ENCODE measurements at places on chromosomes 13 and 19.
A peak's percentile ranks its signal among the peaks of the same experiment; 100 is the strongest.

DNA sequence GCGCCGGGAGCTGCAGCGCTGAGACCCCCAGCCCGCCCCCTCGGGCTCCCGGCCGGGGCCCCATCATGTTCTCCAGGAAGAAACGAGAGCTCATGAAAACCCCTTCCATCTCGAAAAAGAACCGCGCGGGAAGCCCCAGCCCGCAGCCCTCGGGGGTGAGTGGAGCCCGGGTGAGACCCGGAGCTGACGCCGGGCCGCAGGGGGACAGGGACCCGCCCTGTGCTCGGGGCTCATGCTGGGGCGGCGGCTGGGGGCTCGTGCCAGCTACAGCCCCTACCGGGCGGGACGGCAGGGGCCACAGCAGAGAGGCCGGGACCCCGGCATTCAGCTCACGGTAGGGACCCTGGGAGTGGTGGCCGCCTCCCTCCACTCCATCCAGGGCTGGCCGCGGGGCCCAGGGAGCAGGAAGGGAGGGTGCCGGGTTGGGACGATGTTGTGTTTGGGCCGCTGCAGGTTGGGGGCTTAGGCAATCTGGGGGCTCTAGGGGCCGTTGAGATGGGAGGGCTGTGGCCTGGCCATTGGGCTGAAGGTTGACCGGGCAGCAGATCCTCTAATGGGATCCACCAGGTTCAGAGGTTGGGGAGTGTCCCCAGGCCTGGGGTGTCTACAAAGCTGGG lies 482 bp downstream of the ARHGAP45 start:
- no peak for DNase-seq

DNA sequence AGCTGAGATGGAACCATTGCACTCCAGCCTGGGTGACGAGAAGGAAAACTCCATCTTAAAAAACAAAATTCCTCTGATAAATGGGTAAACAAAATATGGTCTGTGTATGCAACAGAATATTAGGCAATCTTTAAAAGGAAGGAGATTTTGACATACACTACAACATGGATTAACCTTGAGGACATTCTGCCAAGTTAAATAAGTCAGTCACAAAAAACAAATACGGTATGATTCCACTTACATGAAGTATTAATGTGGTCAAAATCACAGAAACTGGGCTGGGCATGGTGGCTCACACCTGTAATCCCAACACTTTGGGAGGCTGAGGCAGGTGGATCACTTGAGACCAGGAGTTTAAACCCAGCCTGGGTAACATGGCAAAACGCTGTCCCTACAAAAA lies 3.0 kb upstream of the ZNF444 start:
- DNase-seq = no peak

DNA sequence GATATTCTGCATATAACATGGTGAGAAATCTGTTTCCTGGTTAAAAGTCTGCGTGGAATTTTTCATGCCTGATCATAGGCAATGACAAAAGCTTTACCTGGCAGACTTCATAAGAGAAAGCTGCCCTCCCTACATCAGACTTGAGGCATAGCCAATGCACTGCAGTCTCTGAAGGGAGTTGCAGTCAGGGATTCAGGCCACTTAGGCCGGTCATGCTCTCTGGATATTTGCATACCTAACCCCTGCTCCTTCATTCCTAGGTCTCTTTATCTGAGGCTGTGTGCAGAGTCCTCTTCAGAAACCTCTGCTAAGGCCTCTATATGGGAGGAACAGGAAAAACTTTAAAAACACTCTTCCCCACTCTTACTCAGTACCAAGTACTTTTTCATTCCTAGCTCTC lies 287.4 kb downstream of the PCDH17 start:
- no peak for DNase-seq

- no peak for DNase-seq
Measured at GRCh38 chr19:3958836-3959765, 11.8 kb downstream of the DAPK3 start.

- DNase-seq = no peak
Measured at GRCh38 chr13:43150369-43151207, 127.2 kb downstream of the DNAJC15 start.

GRCh38 chr13:32838945-32839344 lies 177.3 kb upstream of the KL start:
- no peak for DNase-seq

DNA sequence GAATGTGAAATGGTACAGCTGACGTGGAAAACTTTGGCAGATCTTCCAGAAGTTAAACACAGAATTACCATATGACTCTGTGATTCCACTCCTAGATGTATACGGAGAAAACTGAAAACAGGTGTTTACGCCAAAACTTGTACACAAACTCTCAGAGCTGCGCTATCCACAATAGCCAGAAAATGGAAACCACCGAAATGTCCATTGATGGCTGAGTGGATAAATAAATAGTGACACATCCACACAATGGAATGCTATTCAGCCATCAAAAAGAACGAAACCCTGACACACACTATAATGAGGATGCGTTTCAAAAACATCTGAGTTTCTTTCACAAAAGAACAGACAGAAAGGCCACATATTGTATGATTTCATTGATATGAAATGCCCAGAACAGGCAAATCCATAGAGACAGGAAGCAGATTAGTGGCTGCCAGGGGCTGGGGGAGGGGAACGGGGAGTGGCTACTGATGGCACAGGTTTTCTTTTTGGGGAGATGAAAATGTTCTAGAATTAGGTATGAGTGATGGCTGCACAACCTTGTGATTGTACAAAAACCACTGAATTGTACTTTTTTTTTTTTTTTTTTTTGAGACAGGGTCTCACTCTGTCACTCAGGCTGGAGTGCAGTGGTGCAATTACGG lies 33.0 kb downstream of the IL12RB1 start:
- DNase-seq = peak; percentile 27

GRCh38 chr13:75689686-75690085 lies 53.6 kb downstream of the LMO7 start:
- DNase-seq = no peak

DNA sequence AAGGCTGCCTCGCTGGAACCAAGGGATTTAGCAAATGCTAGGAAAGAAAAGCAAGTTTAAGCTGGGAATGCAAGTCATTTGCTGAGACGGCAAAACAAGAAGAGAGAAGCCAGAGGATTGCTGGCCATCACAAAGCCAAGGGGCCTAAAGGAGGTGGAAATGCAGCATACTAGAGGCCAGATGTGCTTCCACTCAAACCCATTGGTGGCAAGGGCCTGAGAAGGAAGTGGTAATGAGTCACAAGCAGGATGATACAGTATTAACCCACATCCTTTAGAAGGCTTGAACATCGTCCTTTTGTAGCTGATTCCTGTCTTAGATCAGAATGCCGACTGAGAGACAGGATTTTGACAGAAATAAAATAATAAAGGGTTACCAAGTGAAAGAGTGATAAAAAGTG lies 68.2 kb downstream of the ITGBL1 start:
- peak; percentile 43 for DNase-seq

DNA sequence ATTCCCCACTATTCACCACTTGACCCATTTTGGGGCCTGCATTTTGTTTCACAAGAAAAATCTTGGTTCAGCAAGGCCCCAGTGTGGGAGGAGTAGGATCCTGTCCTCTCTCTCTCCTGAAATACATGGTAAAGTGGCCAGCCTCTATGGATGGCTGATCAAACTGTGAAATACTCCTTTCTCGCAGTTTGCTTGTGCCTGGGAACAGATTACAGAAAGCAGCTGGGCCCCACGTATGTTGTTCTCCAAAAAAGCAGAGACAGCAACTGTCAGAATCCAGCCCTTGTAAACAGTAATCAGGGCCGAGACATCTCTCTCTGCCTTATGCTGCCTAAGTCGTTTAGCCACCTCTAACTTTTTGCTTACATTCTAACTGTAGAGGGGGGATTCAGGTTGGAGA lies 61.0 kb upstream of the RAP2A start:
- no peak for DNase-seq

- no peak for DNase-seq
Measured at GRCh38 chr13:101514695-101515275, 62.3 kb downstream of the ITGBL1 start.

- DNase-seq = no peak
Measured at GRCh38 chr19:31534786-31535657, 185.8 kb upstream of the TSHZ3 start.

- DNase-seq = peak; percentile 38
Measured at GRCh38 chr19:32337084-32337808, 8.2 kb upstream of the ZNF507 start.

- no peak for DNase-seq
Measured at GRCh38 chr13:72093262-72093661, 226.3 kb upstream of the DACH1 start.

GRCh38 chr13:39676315-39676876 lies 20.9 kb downstream of the COG6 start:
- peak; percentile 30 for DNase-seq

- no peak for DNase-seq
Measured at GRCh38 chr13:50446611-50447010, 396.9 kb downstream of the DLEU7 start.

DNA sequence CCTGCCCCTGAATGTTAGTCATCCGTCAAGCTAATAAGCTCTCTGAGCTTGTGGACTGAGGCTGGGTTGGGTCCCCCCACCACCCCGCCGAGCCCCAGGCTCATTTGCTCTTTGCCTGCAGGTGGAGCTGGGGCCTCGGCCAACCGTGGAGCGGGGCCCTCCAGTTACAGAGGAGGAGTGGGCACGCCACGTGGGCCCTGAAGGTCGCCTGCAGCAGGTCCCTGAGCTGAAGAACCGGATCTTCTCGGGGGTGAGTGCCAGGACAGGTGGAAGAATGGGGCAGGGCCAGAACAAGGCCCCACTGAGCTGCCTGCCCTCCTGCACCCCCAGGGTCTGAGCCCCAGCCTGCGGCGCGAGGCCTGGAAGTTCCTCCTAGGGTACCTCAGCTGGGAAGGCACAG lies 5.1 kb downstream of the TBC1D17 start:
- DNase-seq = no peak

DNA sequence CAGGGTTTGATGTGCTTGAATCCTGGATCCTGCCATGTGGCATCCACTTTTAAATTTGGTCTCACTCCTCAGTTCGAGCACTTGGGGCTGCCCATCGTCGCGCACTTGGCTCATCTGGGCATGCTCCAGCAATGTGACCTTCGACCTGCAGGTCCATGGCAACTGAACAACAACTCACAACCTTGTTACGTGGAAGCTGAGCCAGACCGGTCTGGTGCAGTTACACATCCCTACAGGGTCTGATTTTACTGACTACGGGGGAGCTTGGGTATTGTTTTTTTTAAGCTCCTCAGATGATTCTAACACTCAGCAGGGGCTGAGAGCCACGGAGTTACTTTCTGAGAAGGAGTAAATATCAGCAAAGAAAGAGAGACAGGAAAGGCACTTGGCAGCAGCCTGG lies 769.6 kb downstream of the UQCRFS1 start:
- DNase-seq = no peak

DNA sequence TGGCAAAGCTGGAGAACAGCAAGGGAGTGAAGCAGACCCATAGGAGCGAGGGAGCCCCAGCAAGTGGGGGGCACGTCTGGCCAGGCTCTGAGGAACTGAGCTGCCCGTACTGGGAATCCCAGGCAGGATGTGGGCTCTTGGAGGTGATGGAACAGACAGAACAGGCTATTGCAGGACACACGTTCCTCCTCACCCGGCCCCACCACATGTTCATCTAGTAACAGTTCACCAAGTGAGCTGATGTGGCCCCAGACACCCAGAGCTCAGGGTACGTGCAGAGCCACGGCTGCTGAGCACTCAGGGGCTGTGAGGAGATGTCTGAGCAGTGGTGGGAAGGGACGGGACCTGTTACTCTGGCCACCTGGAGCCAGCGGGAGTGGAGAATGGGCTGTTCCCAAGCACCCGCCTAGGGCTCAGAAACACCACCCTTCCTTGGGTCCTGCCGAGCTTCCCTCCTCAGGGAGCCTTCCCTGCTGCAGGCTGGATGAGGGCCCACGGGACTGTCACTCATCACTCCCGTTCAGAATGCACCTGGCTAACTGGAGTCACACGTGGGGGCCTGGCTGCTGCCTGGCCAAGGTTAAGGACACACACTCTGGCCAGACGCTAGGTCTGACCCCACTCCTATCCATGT lies 18.4 kb downstream of the ELL start:
- no peak for DNase-seq

DNA sequence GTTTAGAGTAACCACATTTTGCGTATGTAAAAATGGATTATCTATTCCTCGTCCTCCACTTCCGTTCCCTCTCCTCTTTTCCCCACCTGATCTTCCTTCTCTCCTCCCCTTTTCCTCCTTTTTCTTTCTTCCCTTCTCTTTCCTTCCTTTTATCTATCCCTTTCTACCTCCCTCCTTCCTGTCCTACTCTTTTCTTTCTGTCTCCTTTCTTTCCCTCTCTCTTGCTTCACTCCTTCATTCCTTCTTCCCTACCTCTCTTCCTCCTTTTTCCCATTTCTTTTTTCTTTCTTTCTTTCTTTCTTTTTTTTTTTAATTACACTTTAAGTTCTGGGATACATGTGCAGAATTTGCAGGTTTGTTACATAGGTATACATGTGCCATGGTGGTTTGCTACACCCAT lies 688.4 kb upstream of the GPC6 start:
- no peak for DNase-seq

DNA sequence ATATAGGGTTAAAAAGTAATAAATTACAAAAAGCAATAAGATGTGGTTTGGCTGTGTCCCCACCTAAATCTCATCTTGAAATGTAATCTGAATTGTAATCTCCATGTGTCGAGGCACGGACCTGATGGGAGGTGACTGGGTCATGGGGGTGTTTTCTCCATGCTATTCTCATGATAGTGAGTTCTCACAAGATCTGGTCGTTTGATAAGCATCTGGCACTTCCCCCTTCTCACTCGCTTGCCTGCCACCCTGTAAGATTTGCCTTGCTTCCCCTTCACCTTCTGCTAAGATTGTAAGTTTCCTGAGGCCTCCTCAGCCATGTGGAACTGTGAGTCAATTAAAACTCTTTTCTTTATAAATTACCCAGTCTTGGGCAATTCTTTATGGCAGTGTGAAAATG lies 577.4 kb downstream of the TBC1D4 start:
- no peak for DNase-seq

DNA sequence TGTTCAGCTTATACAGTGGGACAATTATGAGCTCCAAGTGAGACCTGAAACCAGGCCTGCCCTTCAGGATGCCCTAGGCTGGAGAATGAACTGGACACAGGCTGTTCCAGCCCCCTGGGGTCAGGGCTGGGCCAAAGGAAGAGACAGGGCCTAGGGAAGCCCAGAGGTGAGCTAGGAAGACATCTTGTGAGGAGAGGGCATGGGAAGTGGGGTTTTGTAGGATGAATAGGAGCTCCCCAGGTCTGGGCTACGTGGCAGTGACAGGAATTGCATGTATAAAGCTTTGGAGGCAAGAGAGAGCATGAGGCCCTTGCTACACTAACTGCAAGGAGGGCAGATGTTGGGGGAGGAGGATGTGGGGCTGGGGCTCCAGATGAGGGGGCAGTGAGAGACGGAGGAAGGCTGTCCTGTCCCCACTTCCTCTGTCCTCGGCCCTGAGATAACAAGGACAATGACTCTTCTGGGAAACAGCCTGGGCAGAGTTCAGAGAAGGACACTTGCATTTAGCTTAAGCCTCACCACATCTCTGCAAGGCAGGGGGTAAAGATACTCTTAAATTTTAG lies 1.5 kb upstream of the TBXA2R start:
- no peak for DNase-seq

GRCh38 chr19:1825909-1826556 lies 14.0 kb upstream of the ATP8B3 start:
- DNase-seq = peak; percentile 95

GRCh38 chr19:55301459-55302317 lies 17.9 kb downstream of the BRSK1 start:
- peak; percentile 100 for DNase-seq

GRCh38 chr13:61880578-61881283 lies 465.1 kb upstream of the PCDH20 start:
- DNase-seq = peak; percentile 9

Measured in AG20443 (cell line).